ENCODE measurements at places on chromosomes 6 and 20.
A peak's percentile ranks its signal among the peaks of the same experiment; 100 is the strongest.

DNA sequence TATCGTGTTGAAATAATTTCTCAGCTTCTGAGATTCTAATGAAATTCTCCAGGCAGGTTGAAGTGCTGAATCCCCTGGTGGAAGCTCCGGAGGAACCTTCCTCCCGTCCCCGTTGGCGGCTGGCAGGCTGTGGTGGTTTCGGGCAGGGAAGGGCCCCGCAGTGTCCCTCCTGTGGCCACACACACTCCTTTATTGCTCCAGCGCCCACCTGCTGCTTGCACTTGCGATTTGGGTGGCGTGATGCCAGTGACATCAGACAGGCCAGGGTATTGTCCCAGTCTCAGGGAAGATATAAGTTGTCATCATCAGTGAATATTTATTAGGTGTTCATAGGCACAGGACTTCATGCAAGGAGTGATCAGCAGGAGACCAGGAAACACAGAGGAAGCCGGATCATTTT is 530.4 kb downstream of the QKI start:
- no peak for DNase-seq

GRCh38 chr6:105909106-105909505 is 177.0 kb upstream of the PRDM1 start:
- no peak for DNase-seq

GRCh38 chr6:89270951-89271721 is 44.0 kb downstream of the GABRR2 start:
- no peak for DNase-seq

DNA sequence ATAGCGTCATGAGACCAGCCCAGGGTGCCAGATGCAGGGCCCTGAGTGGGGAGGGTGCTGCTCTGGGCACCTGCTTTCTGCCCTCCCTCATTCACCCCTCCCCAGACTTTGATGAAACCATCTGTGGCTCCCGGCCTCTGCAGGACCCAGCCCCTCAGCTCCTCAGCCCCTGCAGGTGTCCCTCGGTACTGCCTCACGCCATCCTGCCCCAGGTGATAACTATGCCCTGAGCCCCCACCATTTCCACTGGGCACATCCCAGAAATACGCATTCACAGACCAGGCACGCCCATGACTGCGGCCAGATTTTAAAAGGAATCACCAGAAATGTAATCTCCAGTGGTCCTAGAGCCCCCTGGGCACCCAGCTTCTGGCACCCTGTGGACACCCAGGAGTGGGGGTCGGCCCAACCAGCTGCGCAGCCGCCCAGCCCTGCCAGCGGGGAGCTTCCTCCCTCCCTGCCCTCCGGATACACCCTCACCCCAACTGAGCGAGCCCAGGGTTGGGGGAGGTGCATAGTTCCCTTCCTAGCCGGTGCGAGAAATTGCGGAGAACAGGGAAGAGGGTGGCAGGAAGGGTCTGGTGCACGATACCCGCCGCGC is 615 bp upstream of the NTSR1 start:
- DNase-seq, result peak; percentile 50

DNA sequence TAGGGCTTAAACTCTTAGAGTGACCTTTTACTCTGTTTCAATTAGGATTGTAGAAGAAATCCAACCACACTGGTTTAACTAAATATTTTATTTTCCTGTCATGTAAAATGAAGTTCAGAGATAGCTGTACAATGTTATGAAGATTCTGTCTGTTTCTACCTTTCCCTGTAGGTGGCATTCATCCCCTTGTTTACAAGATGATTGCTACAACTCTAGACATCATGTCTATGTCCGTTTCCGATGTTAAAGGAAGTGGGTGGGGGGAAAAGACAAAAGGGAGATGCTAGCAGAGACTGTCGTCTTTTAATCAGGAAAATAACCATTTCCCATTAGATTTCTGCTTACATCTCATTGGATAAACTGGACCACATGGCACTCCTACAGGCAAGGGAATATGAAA is 30.9 kb upstream of the RIMS1 start:
- DNase-seq, result no peak

DNA sequence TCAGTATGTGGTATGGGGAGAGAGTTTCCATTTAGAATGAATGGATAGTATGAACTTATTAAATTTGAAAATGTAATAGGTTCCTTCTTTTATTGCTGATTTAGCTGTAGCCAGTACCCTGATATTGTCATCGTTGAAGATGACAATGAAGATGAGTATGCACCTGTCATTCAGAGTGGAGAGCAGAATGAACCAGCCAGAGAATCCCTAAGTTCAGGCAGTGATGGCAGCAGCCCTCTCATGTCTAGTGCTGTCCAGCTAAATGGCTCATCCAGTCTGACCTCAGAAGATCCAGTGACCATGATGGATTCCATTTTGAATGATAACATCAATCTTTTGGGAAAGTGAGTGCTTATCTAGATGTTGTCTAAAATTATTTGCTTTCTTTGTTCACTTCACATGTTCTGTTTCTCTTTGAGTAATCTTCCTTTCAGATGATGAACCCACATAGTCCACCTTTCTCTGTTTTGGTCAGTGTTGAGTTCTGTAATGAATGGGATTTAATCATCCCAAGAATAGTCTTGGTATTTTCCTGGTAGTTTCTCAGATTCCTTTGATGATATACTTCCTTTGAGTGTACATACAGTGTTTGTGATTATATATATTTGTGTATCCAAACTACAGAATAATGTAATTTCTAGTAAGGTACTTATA is 23.3 kb downstream of the HSF2 start:
- DNase-seq, result no peak

GRCh38 chr6:90460051-90460450 is 126.8 kb downstream of the MAP3K7 start:
- DNase-seq, result no peak

- DNase-seq, result no peak
Measured at GRCh38 chr6:83221276-83221675, 28.1 kb downstream of the RWDD2A start.

DNA sequence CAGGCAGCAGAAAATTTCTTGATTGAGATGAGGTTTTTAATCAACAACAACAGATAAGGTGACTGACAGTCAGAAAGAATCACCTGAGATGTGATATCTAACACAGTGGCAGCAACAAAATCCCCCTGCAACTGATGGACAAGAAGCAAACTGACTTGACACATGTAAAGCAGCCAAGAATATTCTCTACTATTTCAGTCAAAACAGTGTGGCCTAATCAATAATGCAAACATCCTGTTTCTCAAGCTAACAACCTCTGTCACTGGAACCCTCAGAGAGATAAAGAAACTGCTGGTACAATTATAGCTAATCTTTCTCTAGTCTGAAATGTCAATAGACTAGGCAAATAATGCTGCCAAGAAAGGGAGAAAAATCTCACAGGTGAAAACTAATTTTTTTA is 4.6 kb upstream of the CGA start:
- DNase-seq, result no peak

DNA sequence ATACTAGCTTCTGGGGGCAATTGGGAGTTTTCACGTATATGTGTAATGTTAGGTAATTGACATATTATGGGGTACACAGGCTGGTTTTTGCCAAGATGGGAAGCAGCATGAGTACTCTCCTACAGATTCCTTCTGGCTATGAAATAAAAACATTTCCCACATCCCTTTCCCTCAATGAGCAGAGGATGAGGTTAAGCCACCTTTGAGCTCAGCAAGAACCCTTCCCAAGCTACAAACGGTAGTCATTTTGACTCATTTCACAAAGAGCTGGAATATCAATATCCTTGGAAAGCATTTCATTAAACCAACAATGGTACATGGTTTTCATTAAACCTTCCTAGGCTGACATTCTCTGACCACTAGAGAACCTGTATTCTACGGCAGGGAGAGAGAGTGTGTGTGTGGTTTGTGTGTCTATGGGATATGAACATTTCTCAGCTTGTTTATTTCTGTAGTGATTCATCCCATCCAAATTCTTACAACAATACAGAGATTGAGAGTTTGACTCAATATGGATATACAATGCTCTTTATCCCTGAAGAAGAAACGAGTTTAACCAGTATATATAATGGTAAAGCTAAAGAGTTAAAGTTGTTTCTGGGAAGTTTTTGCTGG is 119.5 kb downstream of the ARHGAP18 start:
- no peak for DNase-seq

GRCh38 chr6:51411496-51412125 is 592.9 kb downstream of the TFAP2B start:
- DNase-seq, result no peak

DNA sequence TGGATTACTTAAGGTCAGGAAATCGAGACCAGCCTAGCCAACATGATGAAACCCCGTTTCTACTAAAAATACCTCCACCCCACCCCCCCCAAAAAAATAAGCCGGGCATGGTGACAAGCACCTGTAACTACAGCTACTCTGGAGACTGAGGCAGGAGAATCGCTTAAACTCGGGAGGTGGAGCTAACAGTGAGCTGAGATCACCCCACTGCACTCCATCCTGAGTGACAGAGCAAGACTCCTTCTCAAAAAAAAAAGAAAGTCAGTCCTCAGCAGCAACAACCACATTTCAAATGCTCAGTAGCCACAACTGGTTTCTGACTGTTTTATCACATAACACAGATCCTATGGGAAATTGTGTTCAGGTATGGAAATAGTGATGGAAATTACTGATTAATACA is 135.3 kb downstream of the HFE start:
- no peak for DNase-seq

DNA sequence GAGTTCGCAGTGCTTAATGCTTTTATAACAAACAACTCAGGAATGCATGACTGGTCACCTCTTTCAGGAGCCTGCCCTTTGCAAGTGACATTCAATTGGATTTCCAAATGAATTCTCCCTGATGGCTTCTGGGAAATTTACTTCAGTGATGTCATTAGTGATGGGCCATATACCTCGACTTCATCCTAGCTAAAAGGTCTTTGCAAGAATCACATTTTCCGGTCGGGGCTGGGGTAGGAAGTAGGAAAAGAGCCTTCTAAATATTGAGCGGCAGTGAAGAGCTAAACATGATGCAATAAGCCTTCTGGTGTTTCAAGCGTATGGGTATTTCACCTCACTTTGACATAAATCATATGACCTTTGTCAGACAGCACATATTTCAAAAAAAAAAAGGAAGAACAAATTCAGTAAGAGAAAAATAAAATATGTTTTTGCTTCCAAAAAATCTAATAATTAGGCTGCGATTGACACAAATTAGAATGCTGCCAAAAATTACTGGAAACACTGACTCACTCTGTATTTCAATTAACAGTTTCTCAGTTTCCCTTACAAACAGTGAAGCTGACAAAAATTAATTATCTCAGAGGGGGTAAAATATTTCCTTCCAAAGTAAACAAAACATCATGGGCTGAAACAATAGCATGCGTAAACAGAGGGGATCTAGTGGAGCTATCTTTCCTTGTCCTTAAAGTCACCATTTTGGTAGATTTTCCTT is 39.8 kb downstream of the ADTRP start:
- DNase-seq, result no peak

GRCh38 chr6:98836962-98837944 is 2.9 kb downstream of the POU3F2 start:
- DNase-seq, result no peak

DNA sequence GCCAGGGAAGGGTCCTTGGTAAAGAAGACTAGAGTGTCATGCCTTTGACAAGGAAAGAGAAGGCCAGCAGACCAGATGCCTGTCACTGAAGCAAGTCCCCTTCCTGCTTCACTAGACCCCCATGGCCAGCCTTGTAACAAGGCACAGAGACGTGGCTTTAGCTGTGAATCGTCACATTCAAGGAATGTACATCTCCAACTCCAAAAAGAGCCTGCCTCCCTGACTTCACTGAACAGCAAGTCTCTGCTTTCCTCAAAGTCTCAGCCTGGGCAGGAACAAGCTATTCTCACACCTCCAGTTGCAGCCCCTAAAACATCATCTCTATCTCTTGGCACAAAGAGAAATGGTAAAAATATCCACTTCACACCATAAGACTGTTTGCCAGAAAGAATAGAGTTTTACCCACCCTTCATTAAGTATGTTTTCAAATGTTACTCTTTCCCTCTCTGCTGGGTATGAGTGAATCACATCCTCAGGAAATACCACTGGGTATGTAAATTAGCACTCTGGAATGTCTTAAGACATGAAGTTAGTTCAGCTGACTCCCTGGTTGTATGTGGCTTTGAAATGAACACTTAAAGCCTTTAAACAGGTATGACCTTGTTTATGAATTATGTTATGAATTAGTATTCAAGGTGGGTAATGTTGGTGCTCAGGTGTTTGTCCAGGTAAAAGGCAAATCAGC is 46.4 kb upstream of the NT5E start:
- DNase-seq, result no peak

- no peak for DNase-seq
Measured at GRCh38 chr6:156699017-156699421, 78.2 kb upstream of the ARID1B start.

DNA sequence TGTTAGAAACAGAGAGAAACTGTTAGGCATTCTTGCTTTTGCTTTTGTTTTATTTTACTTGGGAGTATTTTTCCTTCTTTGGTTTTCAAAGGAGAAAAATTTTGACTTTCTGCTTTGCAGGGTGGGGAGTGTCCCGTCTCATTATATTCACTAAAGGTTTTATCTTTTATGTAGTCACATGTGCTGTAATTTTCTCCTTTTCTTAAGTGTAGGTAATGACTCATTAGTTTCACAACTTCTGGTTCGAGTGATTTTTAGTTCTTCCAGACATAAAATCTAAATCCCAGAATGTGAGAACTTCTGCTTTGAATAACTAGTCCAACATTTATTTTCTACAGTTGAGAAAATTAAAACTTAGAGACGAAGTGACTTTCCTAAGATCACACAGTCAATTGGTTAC is 37.7 kb downstream of the ADGRF1 start:
- DNase-seq, result no peak

DNA sequence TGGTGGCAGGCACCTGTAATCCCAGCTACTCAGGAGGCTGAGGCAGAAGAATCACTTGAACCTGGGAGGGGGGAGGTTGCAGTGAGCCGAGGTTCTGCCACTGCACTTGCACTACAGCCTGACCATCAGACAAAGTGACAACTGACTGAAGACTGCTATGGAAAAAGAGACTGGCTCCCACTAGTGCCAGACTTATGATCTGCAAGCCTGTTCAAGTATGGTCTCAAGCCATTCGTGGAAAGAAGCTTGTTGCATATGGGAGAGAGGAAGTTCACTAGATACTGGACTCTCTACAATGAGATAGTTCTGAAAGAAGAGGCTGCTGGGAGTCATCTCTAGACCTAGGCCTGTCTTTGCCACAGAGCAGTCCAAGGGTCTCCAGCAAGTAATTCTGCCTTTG is 26.7 kb downstream of the MDN1 start:
- DNase-seq, result peak; percentile 43

Measured in endothelial cell (in vitro differentiated cells).